ENCODE measurements at places on chromosomes 7 and 10.

DNA sequence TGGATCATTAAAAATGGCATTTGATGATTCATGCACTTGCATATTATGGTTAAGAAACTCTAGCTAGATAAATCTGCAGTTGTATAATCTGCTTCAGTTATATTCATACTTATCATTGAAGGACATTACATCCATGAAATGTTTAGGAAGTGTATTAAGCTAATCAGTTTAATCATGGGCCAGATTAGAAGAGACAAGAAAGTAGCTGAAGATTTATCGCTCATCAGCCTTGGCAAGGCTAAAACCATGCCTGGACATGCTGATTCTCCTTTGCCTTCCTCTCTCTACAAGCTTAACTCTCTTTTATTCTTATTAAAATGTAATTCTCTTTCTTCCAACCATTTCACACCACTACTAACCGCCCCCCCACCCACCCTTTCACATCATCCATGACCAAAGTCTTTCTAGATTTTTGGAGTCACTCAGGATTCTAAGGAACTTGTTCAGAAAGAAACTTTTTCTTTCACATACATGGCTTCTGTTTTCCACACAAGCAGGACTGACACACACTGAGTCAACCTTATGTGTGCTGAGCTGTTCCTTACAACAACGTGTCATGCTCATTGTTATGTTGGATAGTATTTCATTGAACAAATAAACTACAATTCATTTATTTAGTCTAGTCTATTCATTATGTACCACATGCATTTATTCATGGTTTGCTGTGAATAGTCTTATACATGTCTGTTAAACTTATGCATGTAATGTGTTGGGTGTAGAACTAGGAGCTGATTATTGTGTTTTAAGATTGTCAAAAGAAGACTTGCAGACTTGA is 227.3 kb upstream of the SP8 start:
- no peak for DNase-seq

- DNase-seq = no peak
Measured at GRCh38 chr10:61592581-61592980, 70.1 kb upstream of the CABCOCO1 start.

DNA sequence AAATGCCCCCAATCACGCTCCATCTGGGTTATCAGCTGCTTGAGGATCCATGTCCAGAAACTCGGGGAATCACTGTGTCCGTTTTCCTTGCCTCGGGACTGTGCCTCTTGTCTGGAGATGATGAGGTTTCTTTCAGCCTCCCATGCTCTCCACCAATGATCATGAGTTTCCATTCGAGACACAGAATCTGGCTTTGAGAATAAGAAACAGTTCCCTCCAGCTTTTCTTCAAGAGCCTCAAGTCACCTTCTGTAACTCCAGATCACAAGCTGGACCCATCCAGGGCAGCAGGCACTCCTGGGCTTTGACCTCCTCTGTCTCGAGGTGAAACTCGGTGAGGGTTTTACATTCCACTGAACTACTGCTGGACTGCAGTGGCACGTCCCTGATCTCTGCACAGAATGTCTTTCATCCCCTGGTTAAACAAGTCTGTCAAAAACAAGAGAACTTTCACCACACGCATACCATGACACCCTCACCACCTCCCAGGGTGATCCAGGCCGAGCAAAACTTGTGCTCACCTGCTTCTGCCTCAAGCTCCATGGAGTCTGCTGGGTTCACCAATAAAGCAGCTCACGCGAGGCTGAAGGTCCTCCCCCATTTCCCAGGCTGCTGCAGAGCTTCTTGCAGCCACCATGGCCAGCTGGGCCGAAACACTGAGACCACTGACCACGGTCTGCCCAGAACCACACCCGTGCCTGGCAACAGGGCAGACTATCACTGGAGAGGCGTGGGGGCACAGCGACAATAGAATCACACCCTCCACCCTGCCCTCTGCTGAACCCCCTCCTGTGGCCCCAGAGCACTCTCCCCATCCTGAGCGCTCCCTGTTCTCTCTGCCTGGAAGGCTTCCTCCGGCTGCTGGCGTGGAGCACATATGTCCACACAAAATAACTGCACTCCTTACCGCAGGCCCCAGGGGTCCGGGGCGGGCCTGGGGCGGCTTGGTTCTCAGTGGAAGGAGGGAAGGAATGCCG is 25.1 kb downstream of the MAT1A start:
- no peak for DNase-seq

GRCh38 chr7:126804604-126805003 is 448.1 kb downstream of the GRM8 start:
- DNase-seq = no peak

DNA sequence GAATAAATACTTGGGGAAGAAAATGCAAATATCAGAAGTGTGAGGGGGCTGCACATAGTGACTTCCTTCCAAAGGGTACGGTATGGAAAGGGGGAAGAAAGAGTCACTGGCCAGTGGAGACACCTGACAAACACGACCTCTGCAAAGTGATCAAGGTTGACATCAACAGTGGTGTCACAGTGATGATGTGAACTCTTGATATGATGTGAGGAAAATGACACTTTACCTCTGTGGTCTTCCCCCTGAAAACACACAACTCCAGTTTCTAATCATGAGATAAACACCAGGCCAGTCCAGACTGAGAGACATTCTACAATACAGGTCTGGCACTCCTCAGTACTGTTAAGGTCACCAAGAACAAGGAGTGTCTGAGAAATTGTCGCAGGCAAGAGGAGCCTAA is 169.7 kb downstream of the BUB3 start:
- DNase-seq = no peak
